HS-27A (cell line): ENCODE measurements at places on chromosomes 1 and 21.
A peak's percentile ranks its signal among the peaks of the same experiment; 100 is the strongest.

GRCh38 chr1:91850708-91851107, 35.2 kb downstream of the TGFBR3 start:
- DNase-seq: no peak

- DNase-seq: no peak
Measured at GRCh38 chr1:8797216-8797615, 20.2 kb downstream of the RERE start.

GRCh38 chr21:44329086-44329889, 9.9 kb downstream of the CFAP410 start:
- DNase-seq: no peak

GRCh38 chr1:106223213-106223612, 833.3 kb upstream of the PRMT6 start:
- DNase-seq: no peak

GRCh38 chr1:225209153-225209552, 218.7 kb downstream of the LBR start:
- DNase-seq: no peak

DNA sequence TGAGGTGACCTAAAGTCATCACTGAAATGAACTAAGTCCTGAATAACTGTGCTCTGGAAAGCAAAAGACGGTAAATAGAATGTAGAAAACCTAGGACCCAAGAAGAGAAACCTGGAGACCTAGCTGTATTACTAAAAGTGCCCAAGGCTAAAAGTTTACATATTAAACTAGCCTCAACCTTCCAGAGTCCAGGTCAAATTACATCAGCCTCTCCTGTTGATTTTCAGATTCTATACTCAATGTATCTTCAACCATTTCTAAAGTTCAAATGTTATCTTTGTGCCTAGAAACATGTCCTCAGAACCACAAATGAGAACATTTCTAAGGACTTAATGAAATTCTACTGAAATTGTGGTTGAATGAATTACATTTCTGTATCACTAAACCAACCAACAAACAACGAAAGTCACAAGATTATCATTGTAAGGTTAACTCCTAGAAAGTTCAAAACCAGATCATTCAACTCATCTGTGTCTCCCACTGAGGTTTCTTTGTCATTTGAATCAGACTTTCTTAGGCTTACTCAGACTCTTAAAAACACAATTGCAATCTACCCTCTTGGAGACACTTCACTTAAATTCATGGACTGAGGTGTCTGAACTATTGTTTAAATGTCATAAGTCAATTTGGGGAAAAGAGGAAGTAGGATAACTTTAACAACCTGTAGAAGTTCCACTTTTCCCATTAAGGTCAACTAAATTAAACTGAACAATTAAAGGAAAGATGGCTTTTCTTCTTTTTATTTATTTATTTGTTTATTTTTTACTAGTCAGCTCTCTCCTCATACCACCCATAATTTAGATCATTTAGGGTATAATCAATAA, 207.7 kb downstream of the BARHL2 start:
- DNase-seq: no peak

DNA sequence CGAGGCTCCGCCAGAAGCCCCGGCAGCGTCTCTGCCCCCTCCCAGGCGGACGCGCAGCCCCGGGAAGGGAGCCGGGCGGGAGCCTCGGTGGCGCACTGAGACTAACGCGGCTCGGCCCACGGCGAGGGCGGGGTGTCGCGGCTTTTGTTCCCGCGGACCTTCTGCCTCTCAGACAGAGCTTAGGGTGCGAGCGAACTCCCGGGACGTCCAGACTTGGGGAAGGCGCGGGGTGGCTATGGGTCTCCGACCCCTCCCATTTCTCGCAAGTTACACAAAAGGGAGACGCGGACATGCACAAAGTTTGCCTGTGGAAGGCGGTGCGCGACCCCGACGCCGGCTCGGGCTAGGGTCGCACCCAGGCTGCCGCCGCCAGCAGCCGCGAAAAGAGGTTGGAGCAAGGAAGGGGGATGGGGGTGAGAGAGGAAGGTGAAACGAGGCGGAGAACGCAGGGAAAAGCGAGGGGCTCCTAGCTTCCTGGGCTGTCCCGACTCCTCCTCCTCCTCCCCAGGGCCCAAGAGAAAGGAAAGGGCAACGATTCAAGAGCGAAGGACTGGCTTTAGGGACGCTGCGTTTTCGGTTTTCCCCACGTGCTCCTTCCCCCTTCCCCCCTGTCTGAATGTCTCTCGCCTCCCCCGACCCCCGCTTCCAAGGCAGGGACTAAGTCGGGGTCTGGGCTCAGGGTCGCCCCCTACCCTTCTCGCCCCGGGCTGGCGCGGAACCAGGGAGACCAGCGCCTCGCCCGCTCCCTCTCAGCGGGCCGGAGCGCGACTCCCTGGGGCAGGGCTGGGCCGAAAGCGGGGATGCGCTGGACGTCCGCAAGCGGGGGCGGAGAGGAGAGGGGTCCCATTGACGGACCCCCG, 729 bp downstream of the APP start:
- DNase-seq: no peak

GRCh38 chr1:80989455-80989854, 811.3 kb upstream of the ADGRL2 start:
- no peak for DNase-seq

DNA sequence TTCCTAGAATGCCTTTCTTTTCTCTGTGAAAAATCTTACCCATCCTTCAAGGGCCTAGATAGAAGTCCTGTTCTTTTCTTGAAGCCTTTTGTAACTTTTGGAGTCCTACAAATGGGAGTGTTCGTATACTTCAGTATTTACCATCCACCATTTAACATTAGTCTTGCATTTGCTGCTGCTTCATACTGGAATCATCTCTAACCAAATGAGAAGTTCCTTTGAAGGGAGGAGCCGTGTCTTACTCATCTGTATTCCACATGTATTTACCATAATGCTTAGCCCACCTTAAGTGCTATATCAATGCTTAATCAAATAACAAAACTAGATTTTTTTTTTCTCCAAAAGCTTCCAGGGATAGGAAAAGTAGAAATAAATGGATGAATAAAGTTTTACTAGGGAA, 7.1 kb downstream of the PRDX6 start:
- DNase-seq: no peak

DNA sequence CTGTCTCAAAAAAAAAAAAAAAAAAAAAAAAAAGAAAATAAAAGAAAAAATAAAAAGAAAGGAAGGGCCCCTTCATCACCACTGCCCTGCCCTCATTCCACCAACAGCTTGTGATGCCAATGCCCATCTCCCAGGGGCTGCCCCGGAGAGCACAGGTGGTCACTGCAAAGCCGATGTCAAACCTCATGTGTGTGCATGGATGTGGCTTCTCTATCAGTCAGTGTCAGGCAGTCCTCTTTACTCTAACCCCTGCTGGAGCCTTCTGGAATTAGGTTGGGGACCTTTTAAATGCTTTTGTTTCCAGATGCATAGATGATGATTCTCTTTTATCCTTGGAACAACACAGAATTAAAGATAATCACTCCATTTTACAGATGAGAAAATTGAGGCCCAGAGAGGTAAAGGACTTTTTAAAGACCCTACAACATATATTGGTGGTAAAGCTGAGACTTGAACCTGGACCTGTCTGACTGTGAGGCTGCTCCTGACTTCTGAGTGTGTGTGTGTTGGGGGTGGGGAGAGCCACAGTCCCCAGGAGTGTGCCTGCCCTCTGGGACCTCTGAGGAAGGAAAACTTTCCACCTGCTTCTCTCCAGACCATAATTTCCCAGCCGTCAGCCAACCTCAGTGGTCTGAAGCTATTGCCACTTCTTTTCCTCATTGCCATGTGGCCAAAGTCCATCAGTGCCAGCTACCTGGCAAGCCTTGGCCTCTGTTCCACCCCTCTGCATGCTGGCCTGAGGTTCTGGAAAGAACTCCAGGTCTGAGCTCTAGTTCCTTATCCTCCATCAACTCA, 3.0 kb upstream of the TMEM54 start:
- DNase-seq: no peak

- peak; percentile 80 for DNase-seq
Measured at GRCh38 chr1:160206421-160207117, 1.4 kb downstream of the PEA15 start.

DNA sequence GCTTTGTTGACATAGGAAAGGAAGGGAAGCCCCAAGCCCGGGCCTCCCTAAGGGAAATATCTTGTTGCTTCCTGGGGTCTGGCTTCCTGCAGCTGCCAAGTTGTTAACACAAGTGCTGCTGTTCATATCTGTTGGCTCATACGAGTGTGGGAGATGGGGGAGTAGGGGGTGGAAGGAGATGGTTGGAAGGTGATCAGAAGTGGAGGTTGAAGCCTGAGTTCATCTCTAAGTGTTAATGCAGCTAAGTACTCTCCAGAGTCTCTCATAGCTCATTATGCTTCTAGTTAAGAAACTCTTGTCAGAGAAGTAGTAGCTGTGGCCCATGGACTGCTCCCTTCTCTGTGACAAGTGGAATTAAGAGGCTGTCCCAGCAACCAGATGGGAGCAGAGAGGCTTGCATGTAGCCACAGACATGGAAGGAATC, 319.2 kb upstream of the SPAG17 start:
- no peak for DNase-seq

GRCh38 chr1:114702737-114703136, 7.4 kb upstream of the AMPD1 start:
- no peak for DNase-seq

GRCh38 chr1:201790261-201790660, 38.7 kb upstream of the IPO9 start:
- DNase-seq: no peak

DNA sequence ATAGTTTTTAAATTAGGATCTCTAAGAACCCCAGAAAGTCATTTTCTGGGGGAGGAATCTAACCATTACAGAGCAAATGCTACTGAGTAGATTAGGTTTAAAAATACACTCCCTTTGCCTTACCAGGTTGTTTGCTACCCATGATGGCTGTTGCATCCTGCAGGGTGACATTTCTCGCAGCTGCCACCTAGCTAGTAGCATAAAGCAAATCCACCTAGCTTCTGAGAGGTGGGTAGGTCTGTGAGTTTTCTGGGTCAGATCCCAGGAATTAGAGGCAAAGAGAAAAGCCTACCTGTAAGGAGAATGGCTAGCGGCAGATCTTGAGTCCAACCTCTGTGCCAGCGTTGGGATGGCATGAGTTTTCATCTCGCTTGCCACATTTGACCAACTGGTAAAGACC, 95.9 kb downstream of the DAB1 start:
- no peak for DNase-seq

DNA sequence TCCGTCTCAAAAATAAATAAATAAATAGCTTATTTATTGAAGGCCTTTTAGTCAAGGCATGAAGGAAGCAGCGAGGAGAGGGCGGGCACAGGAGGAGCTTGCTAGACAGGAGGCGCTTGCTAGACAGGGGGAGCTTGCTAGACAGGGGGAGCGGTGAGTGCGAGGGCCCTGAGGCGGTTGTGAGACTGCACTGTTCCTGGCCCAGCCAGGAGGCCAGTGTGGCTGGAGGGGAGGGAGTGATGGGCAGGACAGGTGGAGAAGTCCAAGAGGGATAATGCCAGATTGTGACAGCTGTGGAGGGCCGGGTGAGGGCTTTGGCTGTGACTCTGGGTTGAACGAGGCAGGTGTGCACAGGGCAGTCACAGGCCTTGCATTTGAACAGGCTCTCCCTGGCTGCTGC, 18.2 kb downstream of the KIF17 start:
- DNase-seq: no peak

- DNase-seq: no peak
Measured at GRCh38 chr1:77556045-77556444, 126.4 kb downstream of the ZZZ3 start.

DNA sequence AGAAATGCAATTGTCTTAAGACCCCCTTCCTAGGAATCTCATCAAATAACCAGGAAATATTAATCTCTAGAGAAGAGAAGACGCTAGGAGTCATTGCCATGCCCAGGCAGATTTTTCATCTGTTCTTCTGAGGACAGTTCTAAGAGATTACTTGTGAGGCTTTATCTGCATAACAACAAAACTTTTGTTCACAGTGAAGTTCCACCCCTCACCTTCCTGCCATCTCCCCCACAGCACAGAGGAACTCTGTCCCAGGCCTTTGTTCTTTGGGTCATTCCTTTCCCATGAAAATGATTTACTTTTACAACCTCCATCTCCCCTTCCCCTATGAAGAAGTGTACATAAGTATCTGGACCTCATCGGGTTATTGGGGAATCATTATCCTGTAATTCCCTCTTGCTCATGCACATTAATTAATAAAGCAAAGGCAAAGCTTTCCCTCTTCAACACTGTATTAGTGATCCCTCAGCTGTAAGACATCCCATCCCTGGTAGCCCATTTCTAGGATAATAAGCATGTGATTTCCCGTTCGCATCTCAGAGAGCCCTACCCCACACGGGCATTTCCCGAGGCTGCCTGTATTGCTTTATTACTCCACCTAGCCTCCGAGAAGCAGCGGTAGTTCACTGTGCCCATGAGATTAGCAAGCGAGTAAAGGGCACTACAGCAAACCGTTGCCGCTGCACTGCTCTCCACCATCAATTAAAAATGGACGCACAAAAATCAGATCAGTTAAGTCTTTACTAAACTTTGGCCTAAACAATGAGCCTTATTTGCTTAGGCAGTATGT, 384.4 kb upstream of the CAMK1G start:
- DNase-seq: no peak

DNA sequence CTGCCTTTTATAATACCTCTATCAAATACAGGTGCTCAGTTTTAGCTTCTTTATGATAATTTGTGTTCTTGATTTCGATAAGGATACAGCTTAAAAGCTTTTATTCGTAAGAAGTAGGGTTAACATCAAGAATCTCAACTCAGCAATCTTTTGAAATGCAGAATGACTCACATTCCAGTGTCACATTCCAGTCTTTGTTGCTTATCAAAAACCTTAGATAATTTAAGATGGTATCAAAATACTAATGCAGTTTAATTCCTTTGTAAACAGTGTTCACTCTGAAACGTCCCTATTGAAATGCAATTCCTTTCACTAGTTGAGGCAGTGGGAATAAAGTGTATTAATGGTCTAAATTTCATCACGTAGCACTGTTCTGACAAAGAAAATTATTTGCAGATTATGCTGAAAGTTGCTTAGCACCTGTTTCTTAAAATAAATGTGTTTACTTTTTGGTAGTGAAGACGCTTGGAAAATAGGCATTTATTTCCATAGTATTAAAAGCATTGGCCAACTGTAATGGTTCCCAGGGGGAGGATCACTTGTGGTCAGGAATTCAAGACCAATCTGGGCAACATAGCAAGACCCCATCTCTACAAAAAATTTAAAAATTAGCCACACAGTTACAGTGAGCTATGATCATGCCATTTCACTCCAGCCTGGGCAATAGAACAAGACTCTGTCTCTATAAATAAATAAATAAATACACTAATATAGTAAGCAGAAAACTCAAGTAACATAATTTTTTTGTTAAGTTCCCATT, 10.1 kb upstream of the CNN3 start:
- no peak for DNase-seq

GRCh38 chr1:202462342-202463076, 114.0 kb downstream of the PPP1R12B start:
- no peak for DNase-seq

- no peak for DNase-seq
Measured at GRCh38 chr1:56409112-56409691, 170.2 kb downstream of the PLPP3 start.

DNA sequence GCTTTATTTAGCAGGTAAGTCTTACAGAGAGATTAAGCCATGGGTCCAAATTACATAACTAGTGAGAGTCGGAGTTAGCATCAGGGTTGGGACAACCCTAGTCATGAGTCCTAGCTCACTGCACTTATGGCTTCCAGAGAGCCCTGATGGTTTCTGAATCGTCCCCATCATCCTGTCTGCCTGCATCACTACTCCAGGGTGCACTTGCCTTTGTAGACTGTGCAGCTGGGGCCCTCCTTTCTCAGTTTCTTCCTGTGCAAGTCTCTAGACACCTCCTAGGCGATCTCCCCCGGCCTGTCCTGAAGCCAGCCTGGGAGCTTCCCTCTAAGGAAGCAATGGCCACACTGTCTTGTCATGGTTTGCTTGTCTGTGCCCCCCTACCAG, 37.1 kb downstream of the KIAA0040 start:
- DNase-seq: no peak
